Activated CD8-positive, alpha-beta memory T cell treated with anti-CD3 and anti-CD28 coated beads for 1 hour (primary cell): ENCODE measurements at places on chromosomes 16 and 17.
A peak's percentile ranks its signal among the peaks of the same experiment; 100 is the strongest.

DNA sequence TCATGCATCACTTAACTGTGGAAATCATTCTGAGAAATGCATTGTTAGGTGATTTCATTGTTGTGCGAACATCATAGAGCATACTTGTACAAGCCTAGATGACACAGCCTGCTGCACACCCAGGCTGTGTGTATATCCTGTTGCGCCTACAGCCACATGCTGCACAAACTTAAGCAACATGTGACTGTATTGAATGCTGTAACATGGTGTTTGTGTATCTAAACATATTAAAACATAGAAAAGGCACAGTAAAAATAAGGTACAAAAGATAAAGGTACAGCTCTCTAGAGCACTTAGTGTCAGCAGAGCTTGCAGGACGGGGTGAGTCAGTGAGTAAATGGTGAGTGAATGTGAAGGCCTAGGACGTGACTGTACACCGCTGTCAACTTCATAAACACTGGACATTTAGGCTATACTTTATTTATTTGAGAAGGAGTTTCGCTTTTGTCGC is 11.9 kb downstream of the FOXK2 start:
- DNase-seq, result no peak

GRCh38 chr17:77604973-77605313 is 353.6 kb upstream of the TNRC6C start:
- no peak for DNase-seq

GRCh38 chr16:88853325-88853941 is 3.3 kb downstream of the GALNS start:
- DNase-seq, result no peak

GRCh38 chr17:58249270-58250133 is 11.1 kb downstream of the LPO start:
- DNase-seq, result peak; percentile 44

DNA sequence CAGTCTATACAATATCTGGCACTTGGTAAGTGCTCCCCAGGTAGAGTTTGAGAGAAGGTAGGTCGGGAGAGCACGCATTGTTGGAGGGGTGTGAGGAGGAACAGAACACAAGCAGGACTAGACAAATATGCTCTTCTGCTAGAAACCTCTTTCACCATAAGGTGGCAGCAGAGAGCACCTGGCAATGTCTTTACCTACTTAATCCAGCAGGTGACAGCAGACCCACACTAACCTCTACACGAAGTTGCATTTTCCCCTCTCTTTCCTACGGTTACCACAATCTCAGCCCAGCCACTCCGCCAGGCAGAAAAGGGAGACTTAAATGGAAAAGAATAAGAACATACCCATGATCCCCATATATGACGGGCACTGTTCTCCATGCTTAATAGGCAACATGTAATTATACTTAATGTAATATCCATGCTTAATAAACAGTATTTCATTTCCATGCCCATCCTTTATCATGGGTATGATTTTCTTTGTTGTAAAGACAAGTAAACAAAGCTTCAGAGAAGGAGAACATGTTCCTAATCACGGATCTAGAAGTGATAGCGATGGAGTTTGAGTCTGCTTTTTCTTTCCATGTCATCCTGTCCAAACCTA is 55.1 kb upstream of the CCL2 start:
- peak; percentile 36 for DNase-seq

DNA sequence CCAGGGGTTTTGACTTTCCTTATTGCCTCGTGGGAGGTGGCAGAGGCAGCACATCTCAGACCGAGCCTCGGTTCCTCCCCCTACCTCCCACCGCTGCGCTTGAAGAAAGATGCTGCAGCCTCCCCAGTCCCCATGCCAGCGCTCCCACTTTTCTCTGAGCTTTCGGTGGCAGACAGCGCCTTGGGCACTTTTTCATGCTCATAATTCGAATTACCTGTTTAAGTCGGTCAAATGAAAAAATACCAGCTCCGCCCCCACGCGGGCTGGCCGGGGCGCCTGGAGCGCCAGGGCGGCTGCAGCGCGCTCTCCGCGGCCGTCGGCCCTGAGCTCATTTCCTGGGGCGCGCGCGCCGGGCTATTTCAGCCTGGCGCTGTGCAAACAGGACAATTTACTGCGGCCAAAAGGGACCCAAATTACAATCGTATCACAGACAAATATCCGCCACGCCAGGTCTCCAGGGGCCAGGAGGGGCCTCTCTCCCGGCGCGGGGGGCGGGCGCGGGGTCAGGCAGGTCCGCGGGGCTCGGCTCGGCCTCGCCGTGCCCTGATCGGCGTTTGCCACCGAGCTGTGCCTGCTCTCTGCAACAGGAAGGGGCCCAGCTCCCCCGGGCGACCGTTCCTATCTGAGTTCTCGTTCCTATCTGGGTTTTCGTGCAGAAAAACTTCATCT is 45.0 kb downstream of the SOST start:
- no peak for DNase-seq

DNA sequence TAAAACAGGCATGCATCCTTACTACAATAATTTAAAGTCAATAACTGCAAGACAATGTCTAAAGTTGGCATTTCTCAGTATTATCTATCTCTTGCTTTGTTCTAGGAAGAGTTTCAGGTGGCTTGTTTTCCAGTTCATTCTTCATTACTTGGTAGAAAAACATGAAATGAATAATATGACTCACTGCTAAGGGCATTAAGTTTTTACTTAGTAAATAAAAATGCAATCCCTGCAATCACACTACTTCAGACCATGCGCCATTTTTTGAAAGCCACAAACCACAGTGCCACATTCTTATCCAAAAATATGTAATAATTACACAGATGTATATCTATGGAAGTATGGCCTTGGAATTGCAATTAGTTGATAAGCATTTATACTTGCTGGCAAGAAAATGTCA is 55.4 kb downstream of the CREBBP start:
- no peak for DNase-seq

DNA sequence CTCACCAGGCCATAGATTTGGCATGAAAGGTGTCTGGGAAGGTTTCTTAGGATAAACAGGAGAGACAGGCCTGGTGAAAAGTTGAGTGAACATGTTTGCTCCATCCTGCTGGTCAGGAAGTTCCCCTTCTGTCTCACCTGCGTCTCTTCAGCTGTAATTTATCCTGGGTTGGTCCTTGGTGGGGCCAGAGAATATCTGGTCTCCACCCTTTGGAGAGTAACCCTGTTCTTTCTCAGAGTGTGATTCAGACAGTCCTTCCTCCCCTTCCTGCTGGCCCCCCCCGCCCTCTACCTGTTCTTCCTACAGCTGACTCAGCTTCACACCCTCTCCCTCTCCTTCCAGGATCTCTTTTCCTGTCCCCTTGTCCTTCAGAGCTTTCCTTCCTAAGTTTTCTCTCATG is 17.1 kb downstream of the MINK1 start:
- no peak for DNase-seq

DNA sequence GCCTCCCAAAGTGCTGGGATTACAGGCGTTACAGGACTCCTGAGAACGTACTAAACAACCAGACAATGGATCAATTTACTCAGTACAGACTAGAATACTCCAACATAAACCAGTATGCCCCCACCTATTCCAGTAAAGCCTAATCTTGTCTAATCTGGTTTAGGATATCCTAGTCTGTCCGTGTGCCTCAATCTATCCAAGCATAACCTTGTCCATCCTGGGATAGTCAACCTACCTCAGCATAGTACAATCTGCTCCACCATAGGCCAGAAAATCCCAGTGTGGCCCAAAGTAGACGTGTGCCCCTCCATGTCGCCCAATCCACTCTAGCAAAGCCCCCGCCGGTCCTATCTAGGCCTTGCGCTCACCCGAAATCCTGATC is 625 bp downstream of the DVL2 start:
- no peak for DNase-seq

DNA sequence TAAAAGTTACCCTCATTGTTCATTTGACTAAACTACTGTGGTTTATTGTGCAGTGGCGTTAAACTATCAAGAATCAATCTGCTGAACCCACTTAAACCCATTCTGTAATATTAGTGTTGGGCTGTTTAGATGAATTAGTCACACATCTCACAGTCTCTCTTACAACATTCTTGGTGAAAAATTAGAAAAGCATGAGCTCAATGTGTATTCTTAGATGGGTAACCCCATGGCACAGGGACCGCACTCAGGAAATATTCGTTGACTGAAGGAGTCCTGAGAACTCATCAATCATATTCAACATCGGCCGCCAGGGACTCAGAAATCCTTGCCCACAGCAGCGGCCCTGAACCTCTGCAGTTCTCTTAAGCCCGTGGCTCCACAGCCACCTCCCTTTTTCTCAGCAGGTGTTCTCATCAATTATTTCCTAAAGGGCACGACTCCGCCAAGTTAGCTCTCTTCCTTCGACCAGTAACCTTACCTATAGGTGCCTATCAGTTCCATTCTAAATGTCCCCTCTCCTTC is 155.6 kb downstream of the STX8 start:
- no peak for DNase-seq

- no peak for DNase-seq
Observed at GRCh38 chr16:11078812-11079459, 134.6 kb downstream of the CLEC16A start.

DNA sequence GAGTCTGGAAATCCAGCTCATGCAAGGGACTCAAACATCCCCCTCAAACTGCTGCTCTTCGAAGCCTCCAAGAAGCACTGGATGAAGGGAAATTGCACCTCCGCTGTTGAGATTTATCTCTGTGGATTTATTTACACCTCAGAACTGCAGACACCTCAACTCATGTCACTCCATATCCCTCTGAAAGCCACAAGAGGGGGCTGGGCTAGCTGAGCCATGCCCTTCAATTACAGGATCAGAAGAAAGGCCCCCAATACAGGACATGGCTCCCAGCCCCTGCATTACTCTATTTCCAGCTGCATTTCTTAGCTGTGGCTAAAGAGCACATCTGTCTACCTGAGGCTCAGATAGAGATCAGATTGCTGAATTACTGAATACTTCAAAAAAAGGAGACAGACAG is 103.1 kb upstream of the DYNLRB2 start:
- DNase-seq, result no peak

DNA sequence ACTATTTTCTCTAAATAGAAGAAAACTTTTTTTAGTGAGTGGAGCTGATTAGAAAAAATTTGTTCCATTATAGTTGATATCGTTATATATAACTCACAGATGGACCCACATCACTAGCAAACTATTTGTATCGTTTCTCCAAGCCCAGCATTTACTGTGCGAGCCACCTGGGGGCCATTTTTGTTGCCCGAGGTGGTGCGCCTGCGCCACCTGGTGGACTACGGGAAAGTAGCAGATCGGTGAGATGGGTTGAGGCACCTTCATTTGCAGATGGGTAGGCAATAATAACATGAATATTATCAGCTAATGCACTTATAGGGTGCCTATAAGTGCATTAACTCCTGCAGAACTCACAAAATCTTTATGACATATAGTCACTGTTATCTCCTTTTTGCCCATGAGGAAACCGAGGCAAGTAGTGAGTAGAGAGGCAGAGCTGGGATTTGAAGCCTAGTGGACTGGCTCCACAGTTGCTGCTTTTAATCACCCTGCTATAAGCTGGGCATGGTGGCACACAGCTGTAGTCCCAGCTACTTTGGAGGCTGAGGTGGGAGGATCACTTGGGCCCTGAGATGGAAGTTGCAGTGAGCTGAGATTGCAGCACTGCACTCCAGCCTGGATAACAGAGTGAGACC is 23.2 kb upstream of the NTN1 start:
- DNase-seq, result peak; percentile 71

- no peak for DNase-seq
Observed at GRCh38 chr17:56510554-56511342, 82.8 kb upstream of the NOG start.

GRCh38 chr17:2789700-2790099 is 6.5 kb upstream of the RAP1GAP2 start:
- DNase-seq, result no peak

DNA sequence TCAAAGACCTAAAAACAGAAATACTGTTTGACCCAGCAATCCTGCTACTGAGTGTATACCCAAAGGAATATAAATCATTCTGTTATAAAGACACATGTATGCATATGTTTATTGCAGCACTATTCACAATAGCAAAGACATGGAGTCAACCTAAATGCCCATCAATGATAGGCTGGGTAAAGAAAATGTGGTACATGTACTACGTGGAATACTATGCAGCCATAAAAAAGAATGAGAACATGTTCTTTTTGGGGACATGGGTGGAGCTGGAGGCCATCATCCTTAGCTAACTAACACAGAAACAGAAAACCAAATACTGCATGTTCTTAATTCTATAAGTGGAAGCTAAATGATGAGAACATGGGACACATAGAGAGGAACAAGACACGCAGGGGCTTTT is 155.2 kb upstream of the KCNJ16 start:
- DNase-seq, result no peak

DNA sequence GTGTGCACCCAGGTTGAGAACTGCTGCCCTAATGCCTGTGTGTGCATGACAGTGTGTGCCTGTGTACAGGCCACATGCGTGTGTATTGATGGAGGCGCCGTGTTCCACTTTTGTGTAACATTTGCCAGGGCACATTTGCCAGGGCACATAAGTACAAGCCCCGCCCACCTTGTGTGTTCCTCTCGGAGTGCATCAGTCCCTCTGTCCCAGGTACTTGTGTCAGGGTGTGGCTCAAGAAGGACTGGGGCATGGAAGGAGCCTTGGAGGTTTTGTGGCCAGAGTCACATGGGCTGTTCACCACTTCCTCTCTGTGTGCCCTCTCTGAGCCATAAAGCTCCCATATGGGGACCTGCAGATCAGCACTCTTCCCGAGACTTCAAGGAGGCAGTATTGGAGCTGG is 73.9 kb downstream of the MRM1 start:
- DNase-seq, result no peak

DNA sequence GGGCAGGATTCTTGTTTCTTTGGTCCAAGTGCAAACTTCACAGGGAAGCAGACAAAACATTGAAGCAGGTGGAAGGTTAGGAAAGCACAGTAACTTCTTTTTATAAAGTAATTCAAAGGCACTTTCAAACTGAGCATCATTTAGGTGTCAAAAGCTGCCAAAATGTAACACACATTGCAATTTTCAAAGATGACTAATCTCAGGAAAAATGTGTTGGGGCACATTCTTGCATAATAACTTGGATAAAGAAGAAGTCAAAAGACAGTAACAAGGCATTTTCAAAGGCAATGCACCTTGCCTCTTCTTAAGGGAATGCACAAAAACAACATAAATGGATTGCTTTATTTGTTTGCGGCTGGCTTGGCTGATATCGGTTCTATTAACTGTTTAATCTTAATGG is 3.6 kb downstream of the KCNJ2 start:
- DNase-seq, result no peak

- DNase-seq, result no peak
Observed at GRCh38 chr17:78144147-78144719, 2.0 kb upstream of the C17orf99 start.

DNA sequence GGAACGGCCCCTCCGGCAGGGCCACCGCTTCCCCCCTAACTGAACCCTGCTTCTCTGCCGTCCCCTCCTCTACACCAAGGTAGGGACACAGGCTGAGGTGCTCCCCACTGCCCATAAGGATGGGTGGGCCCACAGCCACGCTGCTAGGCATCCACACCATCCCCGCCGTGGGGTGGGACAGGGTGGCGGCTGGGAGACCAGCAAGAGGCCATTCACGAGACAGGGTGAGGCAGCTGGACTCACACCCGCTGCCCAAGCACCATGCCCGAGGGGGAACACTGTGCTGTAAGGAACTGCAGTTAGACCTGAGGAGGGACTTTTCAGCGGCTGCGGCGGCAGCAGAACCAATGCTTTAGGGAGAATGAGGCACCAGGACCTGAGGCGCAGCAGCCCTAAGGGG is 47.5 kb upstream of the RRN3 start:
- DNase-seq, result no peak
